ENCODE measurements at places on chromosomes 5 and 9.

- DNase-seq: peak; percentile 87
These were observed 821 bp downstream of the CTNNA1 start for GRCh38 chr5:138753794-138754698.

- DNase-seq: no peak
These were observed 216.4 kb upstream of the MAP3K1 start for GRCh38 chr5:56598941-56599340.

DNA sequence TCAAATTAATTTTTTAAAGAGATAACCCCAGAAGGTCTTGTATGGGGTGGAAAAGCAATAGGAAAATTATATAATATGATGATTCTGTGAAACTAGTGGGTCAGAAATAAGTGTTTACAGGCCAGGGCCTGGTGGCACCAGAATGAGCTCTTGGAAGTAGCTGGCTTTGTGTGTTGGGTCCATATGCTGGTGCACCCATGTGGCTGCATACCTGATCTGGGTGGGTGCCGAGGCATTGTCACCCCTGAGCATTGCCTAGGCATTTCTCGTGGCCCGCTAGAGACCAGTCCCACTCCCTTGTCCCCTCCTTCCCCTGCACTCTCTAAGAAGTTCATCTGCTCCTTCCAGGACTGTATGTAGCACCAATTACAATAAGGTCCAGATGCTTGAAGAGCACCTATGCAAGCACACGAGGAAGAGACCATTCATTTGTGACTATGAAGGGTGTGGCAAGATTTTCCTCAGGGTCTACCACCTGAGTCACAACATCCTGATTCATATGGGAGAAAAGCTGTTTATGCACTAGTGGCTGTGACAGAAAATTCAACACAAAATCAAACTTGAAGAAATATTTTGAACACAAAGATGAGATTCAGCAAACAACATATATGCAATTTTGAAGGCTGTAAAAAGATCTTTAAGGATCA is 19.8 kb upstream of the IL33 start:
- DNase-seq: no peak

- DNase-seq: no peak
These were observed 14.9 kb downstream of the CD180 start for GRCh38 chr5:67181648-67182221.

- no peak for DNase-seq
These were observed 3.3 kb downstream of the OR1L8 start for GRCh38 chr9:122579874-122580273.

GRCh38 chr9:33731625-33732024 is 63.7 kb upstream of the PRSS3 start:
- no peak for DNase-seq

DNA sequence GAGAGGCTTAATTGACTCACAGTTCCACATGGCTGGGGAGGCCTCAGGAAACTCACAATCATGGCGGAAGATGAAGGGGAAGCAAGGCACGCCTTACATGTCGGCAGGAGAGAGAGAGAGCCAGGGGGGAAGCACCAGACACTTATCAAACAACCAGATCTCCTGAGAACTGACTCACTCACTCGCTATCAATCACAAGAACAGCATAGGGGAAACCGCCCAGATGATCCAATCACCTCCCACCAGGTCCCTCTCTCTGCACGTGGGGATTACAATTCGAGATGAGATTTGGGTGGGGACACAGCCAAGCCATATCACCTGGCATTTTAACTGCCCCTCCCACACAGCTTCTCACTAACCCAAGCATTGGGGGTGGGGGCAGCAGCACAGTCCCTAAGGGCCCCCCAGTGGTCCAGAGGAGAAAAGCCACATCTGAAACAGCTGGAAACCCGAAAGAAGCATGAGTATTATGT is 76.1 kb upstream of the ASS1 start:
- DNase-seq: no peak

DNA sequence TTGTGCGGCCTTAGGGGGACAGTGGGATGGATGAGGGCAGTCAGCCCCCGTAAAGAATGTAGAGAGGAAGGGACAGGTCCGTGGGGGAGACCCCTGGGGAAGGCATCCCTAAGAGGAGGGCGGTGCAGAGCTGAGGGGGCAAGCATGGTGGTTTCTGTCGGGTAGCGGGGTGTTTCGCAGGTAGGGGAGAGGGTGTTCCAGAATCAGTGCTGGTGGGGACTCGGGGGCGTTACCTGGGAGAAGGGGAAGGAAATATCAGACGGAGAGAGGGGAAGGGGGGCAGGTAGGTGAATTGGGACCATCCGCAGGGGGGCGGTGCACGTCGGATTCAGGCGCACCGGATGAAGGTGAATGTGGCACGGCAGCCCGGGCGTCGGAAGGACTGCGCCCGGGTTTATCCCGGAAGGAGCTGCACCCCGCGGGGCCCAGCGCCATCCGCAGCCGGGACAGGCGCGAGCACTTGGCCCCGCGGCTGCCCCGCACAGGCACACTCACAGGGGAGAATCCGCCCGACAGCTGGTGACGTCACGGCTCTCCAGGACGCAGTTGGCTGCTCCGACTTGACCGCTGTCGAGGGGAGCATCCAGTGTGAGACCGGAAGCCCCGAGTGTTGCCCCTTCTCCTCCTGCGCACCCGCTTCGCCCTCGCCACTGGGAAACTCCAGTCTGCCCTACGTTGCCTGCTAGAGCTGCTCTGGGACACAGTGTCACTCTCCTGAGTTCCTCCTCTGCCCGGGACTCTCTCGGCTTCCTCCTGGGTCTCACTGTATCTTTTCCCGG is 1.3 kb downstream of the CD72 start:
- peak; percentile 68 for DNase-seq

GRCh38 chr5:98755406-98755805 is 18.1 kb upstream of the RGMB start:
- no peak for DNase-seq

- no peak for DNase-seq
These were observed 77.7 kb downstream of the STK10 start for GRCh38 chr5:172110260-172110815.

GRCh38 chr5:20231040-20231439 is 243.0 kb upstream of the CDH18 start:
- DNase-seq: no peak

DNA sequence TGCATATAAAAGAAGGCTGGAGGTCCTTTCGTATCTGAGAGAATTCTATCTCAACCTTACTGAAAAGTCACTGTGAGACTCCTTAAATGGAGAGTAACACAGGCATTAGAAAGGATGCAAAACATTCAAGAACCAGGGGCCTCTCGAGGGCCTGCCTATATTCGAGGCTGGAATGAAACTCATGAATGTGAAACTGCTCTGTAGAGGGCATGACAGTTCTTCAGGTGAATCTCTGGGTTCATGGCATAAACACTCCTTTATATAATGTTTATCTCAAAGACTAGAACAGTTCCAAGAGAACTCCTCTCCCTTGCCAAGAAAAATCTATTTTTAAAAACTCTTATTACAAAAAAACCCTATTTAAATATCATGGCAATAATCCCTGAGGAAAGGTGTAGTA is 113.9 kb downstream of the SEC61B start:
- no peak for DNase-seq

DNA sequence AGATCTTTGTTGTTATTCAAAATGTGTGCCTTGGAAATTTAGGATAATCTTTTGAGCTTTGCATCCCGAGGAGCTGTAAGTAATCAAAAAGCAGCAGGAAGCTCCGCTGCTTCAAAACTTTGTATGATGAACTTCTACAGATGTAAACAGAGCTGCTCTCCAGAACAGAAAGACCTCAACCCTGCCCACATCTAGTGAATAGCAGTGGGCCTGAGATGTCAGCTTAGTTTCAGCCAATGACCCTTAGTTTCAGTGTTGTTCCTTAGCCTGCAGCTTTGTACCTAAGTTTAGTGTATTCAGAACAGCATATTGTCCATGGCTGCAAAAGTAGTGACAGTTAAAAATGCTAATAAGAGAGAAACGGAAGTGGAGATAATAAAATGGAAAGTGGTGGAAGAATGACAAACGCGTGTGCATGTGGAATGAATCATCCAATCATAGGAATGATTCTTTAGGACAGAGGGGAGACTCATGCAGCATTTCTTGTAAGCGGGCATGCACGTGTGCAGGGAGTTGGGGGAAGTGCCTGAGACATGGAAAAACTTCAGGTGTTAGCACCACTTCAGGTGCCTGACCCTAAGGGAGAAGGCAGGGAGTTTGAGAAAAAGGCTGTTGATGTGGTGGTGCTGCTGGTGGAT is 24.9 kb downstream of the SNX24 start:
- DNase-seq: no peak

GRCh38 chr5:178589180-178590140 is 733 bp downstream of the COL23A1 start:
- DNase-seq: no peak

DNA sequence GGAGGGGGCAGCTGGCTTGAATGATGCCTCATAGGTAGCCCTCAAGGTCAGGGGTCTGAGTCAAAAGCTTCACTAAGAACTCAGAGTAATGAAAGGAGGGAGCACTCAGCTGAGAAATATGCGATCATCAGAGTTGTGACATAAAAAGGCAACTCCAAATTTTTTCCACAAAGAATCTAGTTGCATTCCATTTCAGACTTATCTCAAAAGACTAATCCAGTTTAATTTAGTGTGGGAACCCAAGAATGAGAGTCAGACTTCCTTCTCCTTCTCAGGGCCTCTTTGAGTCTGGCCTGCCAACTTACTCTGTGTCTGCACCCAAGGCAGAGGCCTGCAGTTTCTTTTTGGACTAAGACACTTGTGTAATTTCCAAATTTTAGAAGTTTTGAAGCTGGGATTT is 34.7 kb downstream of the GABRP start:
- no peak for DNase-seq

DNA sequence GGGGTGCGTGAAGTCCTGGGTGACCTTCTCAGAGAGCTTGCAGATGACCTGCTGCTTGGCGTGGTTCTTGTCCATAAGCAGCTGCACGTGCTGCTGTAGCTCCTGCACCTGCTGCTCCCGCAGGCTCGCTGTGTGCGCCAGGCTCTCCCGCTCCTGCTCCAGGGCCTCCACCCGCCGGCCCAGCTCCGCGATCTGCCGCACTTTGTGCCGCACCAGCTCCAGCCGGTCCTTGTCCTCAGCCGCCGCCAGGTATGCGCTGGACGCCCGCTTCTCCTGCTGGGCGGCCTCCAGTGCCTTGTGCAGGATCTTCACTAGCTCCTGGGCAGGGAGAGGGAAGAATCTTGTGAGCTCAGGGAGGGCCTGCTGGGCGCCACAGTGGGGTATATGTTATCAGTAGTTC is 28.5 kb upstream of the CORO2A start:
- no peak for DNase-seq

DNA sequence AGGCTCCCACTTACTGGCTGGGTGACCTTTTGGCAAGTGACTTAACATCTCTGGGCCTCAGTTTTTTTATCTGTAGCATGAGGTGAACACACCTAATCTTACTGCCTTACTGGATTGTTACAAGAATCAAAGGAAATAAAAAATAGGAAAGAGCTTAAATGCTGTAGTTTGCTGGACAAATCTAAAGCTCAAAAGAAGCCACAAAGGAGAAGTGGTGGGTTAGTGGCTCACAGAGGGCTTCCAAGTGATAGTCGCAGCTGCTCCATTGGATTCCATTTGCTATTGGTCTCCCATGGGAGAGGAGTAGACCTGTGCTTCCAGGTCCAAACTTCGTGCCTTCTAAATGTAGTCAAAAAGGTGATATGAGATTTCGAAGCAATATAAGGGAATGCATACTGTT is 123.6 kb downstream of the SEMA6A start:
- DNase-seq: no peak

- DNase-seq: no peak
These were observed 8.8 kb upstream of the ADGRV1 start for GRCh38 chr5:90549729-90550275.

DNA sequence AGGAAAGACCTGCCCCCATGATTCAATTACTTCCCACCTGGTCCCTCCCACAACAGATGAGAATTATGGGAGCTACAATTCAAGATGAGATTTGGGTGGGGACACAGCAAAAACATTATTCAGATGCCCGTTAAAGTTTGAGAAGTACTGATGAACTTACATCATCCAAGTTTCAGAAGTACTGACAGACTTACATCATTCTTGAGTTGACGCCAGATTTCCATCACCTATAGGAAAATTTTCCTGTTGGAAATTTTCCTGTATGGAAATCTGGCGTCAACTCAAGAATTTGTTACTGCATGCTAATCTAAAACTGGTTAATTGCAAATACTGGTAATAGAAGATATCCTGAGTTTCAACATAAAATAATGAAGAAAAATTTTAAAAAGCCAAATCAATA is 975.9 kb downstream of the MAT2B start:
- DNase-seq: no peak

- no peak for DNase-seq
These were observed 39.6 kb downstream of the STC2 start for GRCh38 chr5:173288632-173289031.

DNA sequence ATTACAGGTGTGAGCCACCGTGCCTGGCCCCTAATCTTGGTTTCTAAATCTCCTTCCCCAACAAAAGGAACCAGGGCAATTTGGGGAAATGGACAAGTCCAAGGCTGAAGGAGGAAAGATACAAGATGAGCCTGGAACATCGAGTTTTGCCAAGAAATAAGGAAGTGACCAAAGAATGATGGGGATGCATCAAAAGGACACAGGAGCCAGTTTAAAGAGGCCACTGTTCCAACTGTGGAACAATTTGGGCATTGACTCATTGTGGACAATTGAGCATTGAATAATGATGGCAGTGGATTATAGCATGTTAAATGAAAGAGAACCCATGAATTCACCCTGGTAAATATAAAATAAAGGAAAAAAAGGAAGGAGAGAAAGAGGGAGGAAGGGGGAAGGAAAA is 47.5 kb downstream of the DUSP1 start:
- no peak for DNase-seq

GRCh38 chr5:140178086-140178410 is 3.1 kb downstream of the CYSTM1 start:
- no peak for DNase-seq

DNA sequence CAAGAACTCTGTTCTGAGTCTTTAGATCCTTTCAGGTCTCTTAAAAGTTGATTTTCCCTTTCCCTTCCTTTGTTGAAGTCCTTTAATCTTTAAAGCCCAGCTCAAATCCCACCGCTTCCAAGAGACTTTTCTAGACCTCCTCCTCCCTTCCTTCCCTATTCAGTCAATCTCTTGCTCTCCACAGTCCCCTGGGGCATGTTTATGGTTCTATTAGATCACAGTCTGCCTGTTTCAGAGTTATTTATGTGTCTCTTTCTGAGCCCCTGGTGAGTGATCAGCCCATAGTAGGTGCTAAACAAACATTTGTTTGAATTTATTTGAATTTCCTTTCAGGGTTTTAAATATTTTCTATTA is 7.2 kb upstream of the ARSI start:
- DNase-seq: no peak

- no peak for DNase-seq
These were observed 3.9 kb downstream of the GRK6 start for GRCh38 chr5:177430140-177430951.

- DNase-seq: no peak
These were observed 123.6 kb upstream of the CCNH start for GRCh38 chr5:87536365-87536764.

GRCh38 chr5:106092455-106092854 is 1578.3 kb downstream of the EFNA5 start:
- no peak for DNase-seq

All from ovary (tissue), 10 donors.